ENCODE measurements at places on chromosomes 7 and 10. TPM values are rescaled to one million over a fixed set of nuclear protein-coding genes. Genes with fewer than 3 reads are reported as not detected.

DNA sequence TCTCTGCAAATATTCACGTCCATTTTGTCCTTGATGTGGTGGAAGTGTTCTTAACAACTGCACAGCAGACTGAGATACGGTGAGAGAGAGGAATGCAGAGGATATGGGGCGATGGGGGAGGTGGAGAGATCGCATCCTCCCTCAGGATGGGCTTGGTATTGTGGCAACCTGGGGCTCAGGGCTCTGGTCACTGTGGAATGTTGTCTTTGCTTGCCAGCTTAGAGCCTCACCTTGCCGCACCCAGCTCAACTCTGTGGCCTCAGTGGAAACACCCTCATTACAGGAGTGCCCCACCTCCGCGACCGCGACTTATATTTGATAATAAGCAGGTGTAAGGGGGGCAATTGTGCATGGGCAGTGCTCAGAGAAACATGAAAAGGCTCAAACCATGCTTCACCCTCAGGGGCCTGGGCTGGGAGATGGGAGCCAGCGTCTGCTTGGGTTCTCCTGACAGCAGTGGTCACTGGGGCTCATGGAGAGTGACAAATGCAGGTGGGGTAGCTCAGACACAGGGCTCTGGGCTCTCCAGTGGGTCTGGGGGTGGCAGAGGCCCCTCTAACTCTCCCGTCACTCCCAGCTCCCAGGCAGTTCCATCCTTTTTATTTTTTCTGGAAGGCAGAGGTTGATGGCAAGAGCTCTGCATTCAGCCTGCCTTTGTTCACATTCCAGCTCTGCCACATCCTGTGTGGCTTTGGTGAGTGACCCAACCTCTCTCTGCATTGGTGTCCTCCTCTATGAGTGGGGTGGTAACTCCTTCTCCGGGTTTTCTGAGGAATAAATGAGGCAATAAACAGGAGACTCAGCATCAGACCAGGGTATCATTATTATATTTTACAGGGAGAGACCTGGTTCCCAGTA is 43.1 kb upstream of the EMX2 start:
- DNase-seq, result no peak

- no peak for DNase-seq
Measured at GRCh38 chr10:11742009-11742778, at the start of gene ECHDC3. Gene ECHDC3 (plus strand): TSS chr10:11742382. CDS start chr10:11742577, 195 bp downstream.

DNA sequence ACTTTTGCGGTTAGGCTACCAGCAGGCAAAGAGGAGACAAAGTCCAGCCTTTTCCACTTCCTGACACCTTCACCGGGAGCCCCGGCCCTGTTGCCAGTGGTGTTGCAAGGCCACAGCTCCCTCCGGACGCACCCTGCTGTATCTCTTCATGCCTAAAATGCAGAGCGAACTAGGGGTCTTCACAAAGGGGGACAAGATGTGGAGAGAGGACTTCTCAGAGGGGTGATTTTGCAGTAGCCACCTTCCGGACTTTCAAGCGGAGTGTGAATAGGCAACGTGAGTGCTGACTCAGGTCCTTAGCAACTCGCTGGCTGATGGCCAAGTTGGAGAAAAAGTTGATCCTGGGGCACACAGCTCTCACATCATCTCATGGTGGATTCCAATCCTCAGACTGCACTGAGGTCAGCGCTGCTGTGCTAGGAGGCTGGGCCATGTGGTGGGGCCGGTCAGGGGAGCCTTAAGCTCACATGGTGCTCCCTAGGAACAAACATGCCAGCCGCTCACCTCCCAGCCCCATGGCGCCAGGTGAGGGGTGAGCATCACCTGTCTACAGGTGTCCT is 166.3 kb downstream of the LCOR start:
- DNase-seq, result no peak

DNA sequence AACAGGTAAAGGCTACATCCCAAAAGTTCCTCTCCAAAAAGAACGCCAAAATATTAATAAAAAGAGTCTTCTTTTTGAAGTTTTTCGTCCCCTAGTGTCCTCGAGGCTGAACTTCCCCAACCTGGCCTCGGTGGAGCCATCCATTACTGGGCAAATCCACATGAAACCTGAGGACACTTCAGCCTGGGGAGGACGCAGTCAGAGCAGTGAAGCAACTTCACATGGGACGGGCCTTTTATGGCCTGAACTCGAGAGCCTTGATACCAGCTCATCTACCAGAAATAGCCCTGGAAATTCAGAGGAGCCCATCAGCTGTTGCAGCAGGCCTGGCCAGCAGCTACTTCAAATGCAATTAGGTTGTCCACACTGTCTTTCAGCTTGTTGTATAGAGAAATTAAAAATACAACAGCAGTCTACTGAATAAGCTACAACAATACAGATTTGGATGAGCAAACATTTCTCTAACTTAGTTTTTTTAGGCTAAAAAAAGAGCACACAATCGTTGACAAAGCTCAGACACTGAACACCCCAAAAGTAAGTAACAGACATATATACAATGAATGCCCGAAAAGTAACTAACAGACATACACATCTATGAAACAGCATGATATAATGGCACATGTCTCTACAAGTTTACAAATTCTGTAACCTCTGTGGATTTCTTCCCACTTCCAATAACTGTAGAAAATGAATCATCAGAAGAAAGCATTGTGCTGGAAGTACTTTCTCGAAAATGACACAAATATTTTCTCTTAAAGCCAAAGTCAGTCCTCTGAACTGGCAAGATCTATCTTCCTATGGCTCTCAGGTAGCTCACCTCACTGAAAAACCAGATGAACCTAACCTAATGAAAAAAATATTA is at the start of gene SVIL:
SVIL (minus strand) TSS at position 208 of the 862 bp plus-strand sequence. CDS start 79,913 bp downstream, outside the sequence.
- no peak for DNase-seq

DNA sequence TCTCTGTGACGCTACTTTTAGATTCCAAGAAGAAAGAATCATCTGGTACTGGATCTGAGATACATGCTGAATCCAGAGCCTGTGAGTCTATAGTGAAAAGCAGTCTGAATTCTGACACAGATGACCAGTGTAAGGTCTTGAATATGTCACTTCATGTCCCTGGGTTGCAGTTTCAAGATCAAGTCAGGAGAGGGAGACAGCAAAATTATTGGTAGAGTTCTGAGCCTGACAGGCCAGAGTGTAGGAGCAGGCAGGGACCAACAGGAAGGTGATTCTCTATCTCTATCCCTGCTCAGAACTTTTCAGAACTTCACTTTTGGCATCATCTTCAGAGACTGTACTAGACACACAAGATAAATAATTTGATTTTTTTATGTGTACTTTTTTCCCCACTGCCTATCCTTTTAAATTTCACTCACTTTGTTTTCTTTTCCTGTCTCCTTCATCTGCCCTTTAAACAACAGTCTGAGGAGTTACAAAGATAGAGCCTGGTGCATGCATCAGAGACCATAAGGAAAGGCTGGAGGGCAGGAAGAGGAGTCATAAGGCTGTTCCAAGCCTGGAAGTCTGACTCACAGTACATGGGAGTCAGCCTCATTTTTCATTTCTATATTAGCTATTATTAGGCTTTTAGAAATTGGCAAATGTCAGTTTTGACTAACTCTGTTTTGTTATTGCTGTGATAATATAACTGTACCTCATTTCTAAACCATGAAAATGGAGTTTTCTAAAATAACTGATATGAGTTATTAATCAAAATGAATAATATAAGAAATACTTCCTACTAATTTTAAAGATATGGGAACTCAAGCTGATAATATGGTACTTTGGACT is 120.2 kb upstream of the TMEM229A start:
- DNase-seq, result no peak

- DNase-seq, result no peak
Measured at GRCh38 chr10:15485027-15485426, 113.9 kb upstream of the FAM171A1 start.

NME8 gene
- not detected for polyA plus RNA-seq

HKDC1 gene
- not detected for polyA plus RNA-seq

ZNF365 gene
- not detected for polyA plus RNA-seq

Measured in hindlimb muscle (tissue), 1 donor.